ENCODE measurements at places on chromosomes 7 and 10. TPM values are rescaled to one million over a fixed set of nuclear protein-coding genes. Genes with fewer than 3 reads are reported as not detected.

DNA sequence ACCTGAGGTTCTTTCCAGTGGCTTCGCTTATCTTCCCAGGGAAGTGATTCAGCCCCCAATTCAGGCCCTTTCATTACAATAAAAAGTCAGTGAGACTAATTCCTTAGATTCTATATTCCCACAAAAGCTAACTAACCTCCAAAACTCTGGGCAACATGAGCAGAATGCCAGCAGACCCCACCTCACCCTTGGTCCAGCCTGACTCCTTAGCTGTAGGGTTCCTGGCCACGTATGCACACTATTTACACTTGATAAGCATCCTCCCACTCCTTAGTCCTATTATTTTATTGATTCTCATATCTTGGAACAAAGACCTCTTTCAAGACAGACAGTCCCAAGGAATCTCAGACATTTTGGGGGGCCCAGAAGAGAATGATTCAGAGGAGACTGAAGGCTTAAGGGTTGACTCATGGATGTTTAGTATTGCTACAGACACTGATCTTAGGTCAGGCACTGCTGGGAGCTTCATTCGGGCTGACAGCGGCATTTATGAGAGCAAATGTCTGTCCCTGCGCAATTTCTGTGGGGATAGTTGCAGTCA, 162.6 kb upstream of the GDF10 start:
- DNase-seq = no peak

GRCh38 chr7:30142710-30143109, 7.9 kb downstream of the MTURN start:
- no peak for DNase-seq

Gene OR9A2
- total RNA-seq = not detected

Gene CCDC146
- total RNA-seq = 2.7 TPM

DNA sequence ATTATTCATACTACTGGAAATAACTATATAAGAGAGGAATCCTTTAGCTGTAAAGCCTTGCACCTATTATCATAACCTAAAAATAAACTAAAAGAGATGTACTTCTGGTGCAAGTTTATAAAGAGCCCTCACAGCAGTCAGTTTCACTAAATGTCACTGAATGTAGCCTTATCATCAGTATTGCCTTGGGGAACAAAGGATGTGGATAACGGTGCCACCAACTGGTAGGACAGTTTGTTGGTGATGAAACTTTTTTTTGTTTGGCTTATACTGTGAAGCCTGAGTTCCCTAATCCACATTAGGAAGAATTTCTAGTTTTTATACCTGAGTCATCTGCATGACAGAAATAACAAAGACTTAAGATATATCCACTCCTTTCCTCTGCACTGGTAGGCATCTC, 117.9 kb upstream of the COL1A2 start:
- DNase-seq = no peak

Gene LEP
- not detected for total RNA-seq

- peak; percentile 67 for DNase-seq
These were observed 61.4 kb downstream of the ST7 start for GRCh38 chr7:117014673-117015133.

DNA sequence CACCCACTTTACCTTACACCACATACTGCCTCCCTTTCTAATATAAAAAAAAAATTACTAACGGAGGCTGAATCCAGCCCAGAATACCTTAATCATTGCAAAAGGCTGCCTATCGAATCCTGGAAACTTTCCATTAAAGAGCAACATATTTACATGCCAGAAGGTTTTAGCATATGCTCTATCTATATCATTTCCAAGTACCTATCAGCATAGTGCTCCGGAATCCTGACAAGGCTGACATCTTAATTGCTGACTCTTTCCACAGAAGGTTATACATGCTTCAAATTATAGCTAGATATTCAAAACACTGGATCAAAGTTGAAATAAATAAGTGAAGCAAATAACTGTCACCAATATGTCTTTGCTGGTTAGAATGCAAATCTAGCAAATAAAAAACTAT, 170.9 kb upstream of the CDK1 start:
- DNase-seq = no peak

DNA sequence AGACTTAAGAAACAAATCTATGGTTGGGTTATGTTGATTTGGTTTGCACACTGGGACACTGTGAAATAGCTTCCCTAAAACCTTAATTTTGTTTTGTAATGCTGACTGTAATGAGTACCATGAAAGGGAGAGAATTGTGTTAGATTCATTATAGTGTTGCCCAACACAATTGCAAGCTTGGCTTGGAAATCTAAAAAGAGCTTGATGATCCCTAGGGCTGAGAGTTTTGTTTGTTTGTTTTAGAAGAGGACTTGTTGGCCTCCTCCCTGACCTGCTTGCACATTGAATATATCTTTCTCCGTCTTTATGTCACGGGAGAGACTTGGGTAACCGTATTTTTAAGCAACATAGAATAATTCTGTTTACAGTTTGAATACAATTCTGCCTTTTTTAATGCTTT, 410.1 kb downstream of the ARL4A start:
- no peak for DNase-seq

Gene PROSER2
- total RNA-seq = 6.5 TPM

DNA sequence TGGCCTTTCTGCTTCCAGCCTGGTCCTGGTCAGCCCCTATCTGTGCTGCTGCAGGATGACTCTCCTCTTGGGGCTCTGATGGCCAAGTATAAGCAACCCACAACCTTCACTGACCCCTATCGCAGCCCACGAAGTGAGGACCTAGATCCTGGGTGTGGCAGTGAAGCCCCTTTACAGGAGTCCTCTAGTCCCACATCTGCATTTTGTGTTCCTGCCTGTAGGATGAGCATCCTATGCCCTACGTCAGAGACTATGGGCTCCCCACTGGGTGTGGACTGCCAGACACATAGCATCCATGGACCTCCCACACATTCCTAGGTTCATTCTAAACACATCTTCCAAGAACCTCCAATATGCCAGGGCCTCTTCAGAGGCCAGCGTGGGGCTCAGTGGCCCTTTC, 29.0 kb downstream of the ARHGAP22 start:
- DNase-seq = no peak

DNA sequence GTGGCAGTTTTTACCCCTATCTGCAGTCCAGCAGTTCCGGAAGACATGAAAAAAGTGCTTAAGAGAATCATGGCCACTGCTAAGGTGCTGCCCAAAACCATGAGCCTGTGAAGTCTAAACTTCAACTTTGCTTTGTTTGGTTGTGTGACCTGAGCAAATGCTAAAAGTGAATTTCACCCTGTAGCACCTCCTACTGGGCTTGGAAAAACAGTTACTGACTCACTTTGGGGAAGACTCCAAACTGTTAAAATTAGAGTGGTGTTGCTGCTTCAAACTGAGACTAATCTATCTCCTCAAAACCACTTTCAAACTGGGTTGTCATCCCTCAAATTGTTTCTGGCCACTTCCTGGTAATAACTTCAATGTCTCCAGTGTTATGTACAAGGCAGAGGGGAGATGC, 21.3 kb downstream of the MKX start:
- DNase-seq = no peak

GRCh38 chr7:90749774-90750173, 153.7 kb downstream of the CDK14 start:
- DNase-seq = no peak
